ENCODE measurements at places on chromosomes 6 and 20. TPM values are rescaled to one million over a fixed set of nuclear protein-coding genes. Genes with fewer than 3 reads are reported as not detected.

DNA sequence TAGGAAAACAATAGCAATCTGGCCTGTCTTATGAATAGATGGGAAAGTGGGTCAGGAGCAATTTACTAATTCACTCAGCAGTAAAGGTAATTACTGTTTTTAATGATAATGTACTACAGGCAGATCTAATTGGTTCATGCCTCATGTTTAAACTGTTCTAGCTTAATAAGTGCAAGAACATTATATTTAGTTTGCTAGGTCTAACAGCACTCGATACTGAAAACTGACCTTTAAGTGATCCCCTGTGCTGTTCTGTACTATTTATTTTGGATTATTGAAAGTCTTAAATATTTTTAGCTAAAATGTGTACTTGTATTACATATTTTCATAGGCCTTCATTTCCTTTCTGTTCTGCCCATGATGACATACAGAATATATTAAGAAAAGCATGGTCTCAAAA lies 998.0 kb upstream of the GJE1 start:
- H3K27ac ChIP-seq, result no peak overlapping the region
- no peak overlapping the region for H3K4me3 ChIP-seq
- H3K27me3 ChIP-seq, result no peaks in the 10 kb centered on the region
- H3K4me1 ChIP-seq, result no peaks in the 10 kb centered on the region
- DNase-seq, result no peak
- H3K36me3 ChIP-seq, result no peaks in the 10 kb centered on the region

GRCh38 chr6:113289166-113289565 lies 568.0 kb upstream of the MARCKS start:
- H3K27ac ChIP-seq, result no peak overlapping the region
- H3K4me1 ChIP-seq, result no peaks in the 10 kb centered on the region
- no peaks in the 10 kb centered on the region for H3K27me3 ChIP-seq
- no peak for DNase-seq
- no peak overlapping the region for H3K4me3 ChIP-seq
- no peaks in the 10 kb centered on the region for H3K36me3 ChIP-seq

DNA sequence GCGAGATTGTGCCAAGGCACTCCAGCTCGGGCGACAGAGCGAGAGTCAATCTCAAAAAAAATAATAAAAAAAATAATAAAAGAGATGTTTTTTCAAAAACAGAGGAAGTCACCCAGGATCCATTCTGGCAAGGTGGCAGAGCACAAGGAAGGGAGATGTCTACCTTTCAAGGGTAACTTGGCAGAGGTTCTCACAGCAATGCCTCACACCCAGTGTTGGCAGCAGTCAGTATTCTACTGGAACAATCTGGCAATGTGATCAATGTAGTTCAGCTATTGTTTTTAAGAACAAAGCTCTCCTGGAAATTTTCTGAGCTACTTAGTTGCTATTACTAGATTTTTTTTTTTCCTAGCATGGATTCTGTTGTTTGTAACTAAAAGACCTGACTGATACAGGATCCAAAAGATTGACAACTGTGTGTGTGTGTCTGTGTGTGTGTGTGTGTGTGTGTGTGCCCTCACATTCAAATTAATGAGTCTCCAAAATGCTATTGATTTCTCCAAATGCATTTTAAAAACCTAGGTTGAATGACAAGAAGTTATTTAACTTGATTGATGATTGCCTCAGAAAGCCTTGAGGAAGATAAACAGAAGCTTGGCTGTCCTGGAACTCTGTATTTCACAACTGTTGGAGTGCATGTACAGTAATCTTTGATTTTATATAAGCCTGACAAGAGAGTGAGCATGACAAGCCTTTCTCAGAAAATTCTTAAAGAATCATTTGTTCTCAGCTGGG lies 114.1 kb upstream of the RREB1 start:
- H3K27me3 ChIP-seq, result no peaks in the 10 kb centered on the region
- DNase-seq, result no peak
- no peak overlapping the region for H3K4me3 ChIP-seq
- H3K27ac ChIP-seq, result no peak overlapping the region
- H3K4me1 ChIP-seq, result no peaks in the 10 kb centered on the region

DNA sequence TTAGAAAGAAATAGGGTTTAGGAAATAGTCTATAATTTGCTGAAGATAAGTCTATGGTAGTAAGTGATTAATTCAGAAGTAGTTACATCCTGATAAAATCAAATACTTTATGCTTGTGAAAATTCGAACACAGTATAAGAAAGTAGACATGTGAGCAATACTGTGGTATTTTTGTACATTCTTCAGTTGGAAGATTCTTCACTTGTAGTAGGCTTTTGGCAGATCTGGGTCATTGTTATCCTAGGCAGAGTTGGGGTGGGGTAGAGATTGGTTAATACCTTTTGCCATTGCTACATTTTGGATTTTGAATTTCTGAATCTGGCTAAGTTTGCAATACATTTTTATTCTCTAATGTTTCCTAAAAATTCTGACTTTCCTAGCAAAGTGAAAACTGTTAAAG lies 197.5 kb downstream of the BCKDHB start:
- no peak for DNase-seq
- H3K27ac ChIP-seq, result no peak overlapping the region
- H3K27me3 ChIP-seq, result no peaks in the 10 kb centered on the region
- H3K4me3 ChIP-seq, result no peak overlapping the region
- no peaks in the 10 kb centered on the region for H3K4me1 ChIP-seq
- no peaks in the 10 kb centered on the region for H3K36me3 ChIP-seq

GRCh38 chr6:167303675-167304625 lies 12.8 kb downstream of the UNC93A start:
- H3K4me1 ChIP-seq, result no peaks in the 10 kb centered on the region
- no peak overlapping the region for H3K4me3 ChIP-seq
- H3K36me3 ChIP-seq, result no peaks in the 10 kb centered on the region
- DNase-seq, result no peak

GRCh38 chr6:128754658-128755256 lies 128.2 kb upstream of the LAMA2 start:
- no peak overlapping the region for H3K27ac ChIP-seq
- no peaks in the 10 kb centered on the region for H3K4me1 ChIP-seq
- no peak for DNase-seq
- no peaks in the 10 kb centered on the region for H3K36me3 ChIP-seq

DNA sequence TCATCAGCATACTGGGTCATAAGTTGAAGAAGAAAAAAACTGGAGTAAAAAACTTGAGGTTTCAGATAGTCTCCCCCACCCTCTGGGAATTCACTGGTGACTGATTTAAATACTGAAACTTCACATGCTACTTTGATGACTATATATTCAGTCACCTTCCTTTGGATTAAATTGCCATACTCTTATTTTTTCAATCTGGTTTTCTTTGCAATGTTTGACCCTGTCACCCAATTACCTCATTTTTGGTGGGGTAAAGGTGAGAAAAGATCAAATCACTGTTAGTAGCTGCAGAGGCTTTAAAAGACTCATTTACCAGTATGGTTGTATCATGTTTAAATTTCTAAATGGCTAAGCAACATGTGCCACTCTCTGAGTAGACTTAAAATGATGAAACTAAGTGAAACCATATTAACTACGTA lies 862.7 kb upstream of the FLRT3 start:
- H3K27me3 ChIP-seq, result no peaks in the 10 kb centered on the region
- H3K36me3 ChIP-seq, result no peaks in the 10 kb centered on the region
- no peak for DNase-seq
- H3K27ac ChIP-seq, result no peak overlapping the region

- no peak overlapping the region for H3K4me3 ChIP-seq
- peaks cover 12% of the 10 kb centered on the region for H3K36me3 ChIP-seq
- H3K4me1 ChIP-seq, result peaks cover 7% of the 10 kb centered on the region
- no peaks in the 10 kb centered on the region for H3K27me3 ChIP-seq
- DNase-seq, result peak; percentile 60
- H3K27ac ChIP-seq, result no peak overlapping the region
Observed at GRCh38 chr20:63696306-63696627, 185 bp upstream of the TNFRSF6B start.

DNA sequence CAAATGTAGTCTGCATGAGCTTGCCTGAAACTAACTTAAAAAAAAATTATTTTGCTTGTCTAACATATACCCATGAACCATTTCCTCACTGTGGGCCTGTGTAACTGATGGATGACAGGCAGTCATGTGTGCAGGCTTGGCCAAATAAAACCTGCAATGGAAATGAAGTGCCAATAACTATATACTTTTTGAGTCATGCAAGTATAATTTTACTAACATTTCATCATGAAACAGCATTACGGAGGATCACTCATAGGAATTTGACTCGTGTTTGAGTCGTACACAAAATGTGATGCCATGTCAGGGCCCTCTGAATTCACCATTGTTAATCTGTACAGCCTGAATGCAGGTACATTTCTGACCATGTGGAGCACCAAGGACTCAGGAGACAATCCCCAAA lies 46.6 kb downstream of the HDDC2 start:
- H3K4me1 ChIP-seq, result no peaks in the 10 kb centered on the region
- H3K36me3 ChIP-seq, result no peaks in the 10 kb centered on the region
- H3K4me3 ChIP-seq, result no peak overlapping the region
- no peak for DNase-seq

GRCh38 chr6:143099647-143100046 lies 39.0 kb downstream of the AIG1 start:
- no peak overlapping the region for H3K27ac ChIP-seq
- H3K36me3 ChIP-seq, result no peaks in the 10 kb centered on the region
- H3K4me1 ChIP-seq, result no peaks in the 10 kb centered on the region

DNA sequence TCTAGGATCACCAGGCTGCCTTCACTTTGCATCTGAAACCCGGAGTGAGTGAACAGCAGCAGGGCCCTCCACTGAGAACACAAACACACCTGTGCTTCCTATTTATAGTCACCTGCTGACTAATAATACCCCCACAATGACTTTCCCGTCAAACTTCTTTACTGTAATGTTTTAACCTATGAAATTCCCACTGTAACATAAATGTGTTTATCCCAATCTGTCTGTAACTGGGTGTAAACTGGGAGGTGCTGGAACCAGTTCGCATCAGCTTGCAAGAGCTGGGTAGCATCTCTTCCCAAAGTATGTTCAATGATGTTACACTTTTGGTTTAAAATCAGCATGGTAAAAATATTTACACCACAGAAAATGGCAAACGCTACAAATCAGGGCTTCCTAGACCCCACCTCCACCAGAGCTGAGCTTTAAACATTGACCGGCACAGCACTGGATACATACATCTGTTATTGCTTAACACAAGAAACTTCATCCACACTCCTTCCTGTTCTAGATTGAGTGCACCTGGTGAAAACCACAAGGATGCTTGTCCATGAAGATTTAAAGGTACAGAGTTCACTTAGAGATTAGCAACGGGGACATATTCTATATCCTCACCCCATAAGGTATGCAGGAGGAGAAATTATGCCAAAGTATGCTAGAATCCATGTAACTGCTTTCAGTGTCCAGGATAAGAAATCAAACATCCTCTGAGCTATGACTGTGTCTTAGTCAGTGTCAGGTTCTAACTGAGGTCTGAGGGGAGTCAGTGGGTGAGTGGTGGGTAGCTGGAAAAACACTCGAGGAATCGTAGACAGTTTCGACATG lies 79.0 kb downstream of the ALDH8A1 start:
- no peaks in the 10 kb centered on the region for H3K27me3 ChIP-seq
- no peak overlapping the region for H3K4me3 ChIP-seq
- no peak overlapping the region for H3K27ac ChIP-seq
- no peaks in the 10 kb centered on the region for H3K36me3 ChIP-seq
- peaks cover 7% of the 10 kb centered on the region for H3K4me1 ChIP-seq
- DNase-seq, result no peak

DNA sequence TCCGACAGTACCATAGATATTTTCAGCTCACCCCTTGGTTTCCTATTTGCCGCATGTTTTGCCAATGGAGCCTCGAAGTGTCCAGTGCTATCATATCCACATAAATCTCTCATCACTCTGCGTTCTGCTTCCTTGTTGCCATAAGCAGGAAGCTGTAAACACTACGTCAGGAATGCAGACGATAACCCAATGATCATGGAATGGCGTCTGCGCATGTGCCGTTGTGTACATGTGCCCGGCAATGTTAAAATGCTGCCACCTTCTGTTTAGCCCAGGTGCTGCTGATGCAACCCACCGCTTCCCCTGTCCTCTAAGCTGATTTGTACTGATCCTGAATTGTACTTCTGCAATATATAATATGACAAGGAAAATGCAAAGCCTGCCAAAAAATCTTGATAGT lies 607.5 kb downstream of the HDGFL1 start:
- H3K4me3 ChIP-seq, result no peak overlapping the region
- DNase-seq, result no peak
- no peaks in the 10 kb centered on the region for H3K4me1 ChIP-seq
- no peak overlapping the region for H3K27ac ChIP-seq
- H3K27me3 ChIP-seq, result no peaks in the 10 kb centered on the region
- H3K36me3 ChIP-seq, result no peaks in the 10 kb centered on the region

- no peak overlapping the region for H3K4me3 ChIP-seq
- H3K4me1 ChIP-seq, result no peaks in the 10 kb centered on the region
- no peak overlapping the region for H3K27ac ChIP-seq
- no peak for DNase-seq
- H3K36me3 ChIP-seq, result no peaks in the 10 kb centered on the region
Observed at GRCh38 chr6:89910902-89911240, 16.6 kb downstream of the GJA10 start.

DNA sequence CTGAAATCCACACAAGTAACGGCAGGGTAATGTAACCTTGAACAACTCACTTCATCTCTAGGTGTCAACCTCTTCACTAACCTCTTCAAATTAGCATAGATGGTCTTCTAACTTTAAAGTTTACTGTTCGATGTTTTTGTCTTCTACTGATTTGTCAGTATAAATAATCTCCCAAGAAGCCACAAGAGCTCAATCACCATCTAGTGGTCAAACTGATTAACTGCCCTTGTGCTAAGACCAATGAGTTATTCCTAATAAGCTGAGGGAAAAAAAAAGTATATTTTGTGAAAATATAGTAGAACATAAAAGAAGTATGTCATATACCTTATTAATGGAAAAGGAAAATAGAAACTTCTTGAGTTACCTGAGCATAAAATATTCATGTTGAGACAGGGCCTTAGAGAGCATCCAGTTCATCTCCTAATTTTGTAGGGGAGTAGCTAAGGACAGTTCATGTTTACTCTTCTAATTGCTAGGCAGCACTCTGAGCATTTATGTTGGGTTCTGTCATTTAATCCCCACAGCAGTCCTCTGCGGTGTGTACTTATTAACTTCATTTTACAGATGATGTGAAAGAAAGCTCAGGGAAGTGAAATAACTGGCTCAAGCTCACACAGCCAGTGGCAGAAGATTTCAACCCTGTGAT lies 317.1 kb downstream of the ESR1 start:
- peaks cover 35% of the 10 kb centered on the region for H3K36me3 ChIP-seq
- DNase-seq, result peak; percentile 80
- H3K27me3 ChIP-seq, result no peaks in the 10 kb centered on the region
- H3K4me3 ChIP-seq, result no peak overlapping the region
- no peak overlapping the region for H3K27ac ChIP-seq

- no peak for DNase-seq
- H3K4me1 ChIP-seq, result peaks cover 2% of the 10 kb centered on the region
- no peak overlapping the region for H3K4me3 ChIP-seq
- H3K27me3 ChIP-seq, result no peaks in the 10 kb centered on the region
- no peaks in the 10 kb centered on the region for H3K36me3 ChIP-seq
Observed at GRCh38 chr6:53862662-53863462, 68.1 kb downstream of the LRRC1 start.

GRCh38 chr20:39252035-39252434 lies 289.9 kb downstream of the DHX35 start:
- DNase-seq, result no peak
- H3K27ac ChIP-seq, result no peak overlapping the region
- no peaks in the 10 kb centered on the region for H3K27me3 ChIP-seq
- H3K4me1 ChIP-seq, result peaks cover 9% of the 10 kb centered on the region
- H3K4me3 ChIP-seq, result no peak overlapping the region
- no peaks in the 10 kb centered on the region for H3K36me3 ChIP-seq

PAX1 gene
- not detected for total RNA-seq

C6orf15 gene
- not detected for total RNA-seq

FAM83B gene
- not detected for total RNA-seq

HTR1B gene
- total RNA-seq, result not detected

OXT gene
- not detected for total RNA-seq

SEMG1 gene
- total RNA-seq, result not detected

RIPOR3 gene
- total RNA-seq, result not detected
